CD4-positive, alpha-beta T cell treated with Interleukin-15 for 1 hour (primary cell): ENCODE measurements at places on chromosomes 13 and 19.
A peak's percentile ranks its signal among the peaks of the same experiment; 100 is the strongest.

DNA sequence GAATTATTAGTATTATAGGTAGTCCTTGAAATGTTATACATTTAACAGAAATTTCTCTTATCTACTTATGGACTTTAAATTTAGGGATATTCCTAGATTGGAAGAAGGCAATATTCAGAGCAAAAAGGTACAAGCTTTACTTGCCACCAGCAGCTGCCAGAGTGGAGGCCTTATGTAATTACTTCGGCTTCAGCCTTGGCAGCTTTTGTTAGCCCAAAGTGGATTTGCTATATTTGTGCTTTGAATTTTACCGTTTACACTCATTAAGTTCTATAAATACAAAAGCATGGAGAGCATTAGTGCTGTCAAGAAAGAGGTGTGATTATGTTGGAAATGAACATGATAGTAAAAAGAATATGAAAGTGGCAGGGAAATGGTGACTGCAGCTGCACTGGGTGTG lies 319.9 kb downstream of the ATP8A2 start:
- DNase-seq, result no peak

DNA sequence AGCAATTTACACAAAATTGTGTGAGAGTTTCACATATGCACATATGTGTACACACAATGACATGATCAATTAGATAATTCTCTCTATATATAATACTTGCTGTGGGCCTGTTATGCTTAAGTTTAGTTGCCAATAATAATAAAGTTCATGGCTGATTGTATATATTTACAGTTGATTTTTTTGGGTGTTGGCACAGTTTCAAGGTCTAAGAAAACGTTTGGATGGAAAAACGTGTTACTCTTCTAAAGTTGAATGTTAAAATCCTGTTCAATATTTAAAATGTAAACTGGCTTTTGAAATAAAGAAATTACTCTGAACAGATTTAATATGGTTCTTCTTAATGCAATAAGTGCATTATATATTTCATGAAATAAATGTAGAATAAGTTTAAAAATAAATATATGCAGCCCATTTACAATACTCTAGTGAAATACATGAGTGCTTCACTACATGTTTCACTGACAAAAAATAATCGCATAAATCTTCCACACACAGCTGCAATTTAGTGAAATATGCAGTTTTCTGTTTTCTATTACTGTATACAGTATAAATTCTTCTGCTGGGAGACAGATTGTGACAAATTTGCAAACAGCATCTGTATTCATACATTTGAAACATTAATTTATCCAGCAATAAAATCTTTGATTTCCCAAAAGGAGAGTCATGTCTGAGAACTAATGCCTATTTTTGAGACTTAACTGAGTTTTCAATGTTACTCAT lies 586.9 kb upstream of the KLHL1 start:
- no peak for DNase-seq

GRCh38 chr19:6662702-6663101 lies 7.3 kb downstream of the TNFSF14 start:
- DNase-seq, result no peak

- DNase-seq, result no peak
Measured at GRCh38 chr13:21123956-21124355, 52.4 kb downstream of the SKA3 start.

DNA sequence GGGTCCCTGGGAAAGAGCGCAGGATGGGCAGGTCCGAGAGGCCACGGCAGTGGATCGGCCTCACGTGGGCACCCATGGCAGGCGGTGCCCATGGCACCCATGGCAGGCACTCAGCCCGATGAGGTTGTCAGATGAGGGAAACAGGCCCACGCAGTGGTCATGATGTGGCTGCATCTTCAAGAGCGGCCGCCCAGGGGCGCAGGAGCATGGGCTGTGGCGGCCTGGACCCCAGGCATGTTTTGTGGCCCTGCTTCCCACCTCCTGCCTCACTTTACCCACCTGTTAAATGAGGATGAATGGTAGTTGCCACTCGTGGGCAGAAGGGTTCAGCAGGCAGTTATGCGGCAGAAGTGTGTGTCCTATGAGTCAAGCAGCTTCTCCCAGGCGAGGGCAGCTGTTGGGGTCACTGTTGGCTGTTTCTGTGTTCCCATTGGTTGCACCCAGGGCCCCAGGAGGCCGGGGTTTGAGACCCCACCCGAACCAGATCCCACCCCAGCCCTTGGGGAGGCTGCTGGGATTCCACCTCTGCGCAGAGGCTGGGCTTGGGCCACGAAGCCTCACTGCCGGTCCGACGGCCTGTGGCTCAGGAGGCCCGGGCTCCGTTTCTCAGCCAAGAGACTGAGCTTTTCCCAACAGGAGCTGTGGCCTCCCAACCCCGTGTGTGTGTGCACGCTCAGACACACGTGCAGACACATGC lies 30.0 kb downstream of the CSNK1G2 start:
- DNase-seq, result no peak

- no peak for DNase-seq
Measured at GRCh38 chr13:74794147-74794546, 659.9 kb upstream of the KLF12 start.

- DNase-seq, result no peak
Measured at GRCh38 chr13:111247552-111247951, 72.9 kb upstream of the TEX29 start.

- no peak for DNase-seq
Measured at GRCh38 chr13:76826527-76826926, 59.7 kb downstream of the KCTD12 start.

DNA sequence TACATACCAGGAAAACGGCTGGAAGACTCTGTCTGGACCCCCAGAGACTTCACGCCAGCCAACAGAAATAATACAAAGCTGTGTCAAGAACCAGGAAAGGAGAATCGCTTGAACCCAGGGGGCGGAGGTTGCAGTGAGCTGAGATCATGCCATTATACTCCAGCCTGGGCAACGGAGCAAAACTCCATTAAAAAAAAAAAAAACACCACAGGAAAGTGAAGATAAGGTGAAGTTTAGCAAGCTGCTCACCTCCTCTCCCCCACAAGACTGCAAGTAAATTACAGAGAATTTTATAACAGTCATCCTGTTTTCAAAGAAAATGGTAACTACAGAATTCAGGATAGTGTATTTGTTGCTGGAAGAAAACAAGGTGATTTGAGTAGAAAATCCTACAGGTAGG lies 984 bp upstream of the OR7G1 start:
- no peak for DNase-seq

DNA sequence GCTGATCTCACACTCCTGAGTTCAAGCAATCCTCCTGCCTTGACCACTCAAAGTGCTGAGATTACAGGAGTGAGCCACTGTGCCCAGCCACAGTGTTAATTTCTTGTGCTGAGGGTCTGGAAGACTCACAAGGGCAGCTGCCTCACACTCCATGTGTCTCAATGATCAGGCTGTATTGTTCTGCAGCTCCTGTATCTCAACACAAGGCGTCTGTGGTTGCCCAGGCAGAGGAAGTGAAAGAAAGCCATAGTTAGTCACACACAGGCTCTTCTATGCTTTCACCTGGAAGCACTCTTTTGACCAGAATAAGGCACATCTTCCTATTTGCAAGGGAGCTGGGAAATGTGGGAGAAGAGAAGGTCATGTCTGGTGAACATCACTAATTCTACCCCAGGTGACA lies 107.3 kb upstream of the ZNF507 start:
- no peak for DNase-seq

DNA sequence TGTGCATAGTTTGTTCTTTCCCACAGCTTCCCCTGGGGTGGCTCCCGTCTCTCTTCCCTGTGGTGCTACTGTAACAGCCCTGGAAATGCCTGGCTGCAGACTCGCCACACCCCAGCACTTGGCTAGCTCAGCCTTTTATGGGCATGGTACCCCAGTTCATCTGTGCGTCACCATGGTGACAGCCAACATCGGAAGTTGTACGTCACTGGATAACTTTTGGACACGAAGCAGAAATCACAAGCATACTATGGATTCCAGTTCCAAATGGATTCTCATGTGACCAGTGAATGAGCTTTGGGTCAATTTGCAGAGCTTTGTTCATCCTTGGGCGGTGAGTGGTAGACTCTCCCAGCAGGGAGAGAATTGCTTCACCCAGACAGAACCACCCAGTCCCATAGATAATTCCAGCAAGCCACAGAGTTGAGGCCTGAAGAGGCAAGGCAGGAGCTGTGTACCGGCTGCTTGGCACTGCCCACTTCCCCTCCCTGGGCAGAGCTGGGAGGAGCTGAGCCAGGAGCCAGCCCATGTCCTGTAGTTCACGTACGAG lies 54.4 kb downstream of the COL4A2 start:
- no peak for DNase-seq

DNA sequence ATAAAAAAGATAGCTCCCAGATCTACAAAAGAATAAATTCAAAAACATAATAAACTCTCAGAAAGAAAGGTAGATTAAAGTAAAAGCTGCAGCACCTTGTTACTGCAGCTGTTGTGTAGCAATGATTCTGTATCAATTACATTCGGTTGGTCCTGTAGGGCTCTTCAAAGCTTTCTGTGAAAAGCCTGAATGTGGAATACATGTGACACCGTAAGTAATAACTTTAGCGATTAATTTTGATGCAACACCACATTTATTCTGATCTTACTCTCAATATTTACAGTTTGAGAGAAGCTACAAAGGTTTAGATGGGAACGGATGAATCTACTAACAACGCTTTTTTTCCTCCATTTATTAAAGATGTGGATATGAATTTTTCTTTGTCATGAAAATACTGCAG lies 279.2 kb downstream of the DACH1 start:
- DNase-seq, result no peak

DNA sequence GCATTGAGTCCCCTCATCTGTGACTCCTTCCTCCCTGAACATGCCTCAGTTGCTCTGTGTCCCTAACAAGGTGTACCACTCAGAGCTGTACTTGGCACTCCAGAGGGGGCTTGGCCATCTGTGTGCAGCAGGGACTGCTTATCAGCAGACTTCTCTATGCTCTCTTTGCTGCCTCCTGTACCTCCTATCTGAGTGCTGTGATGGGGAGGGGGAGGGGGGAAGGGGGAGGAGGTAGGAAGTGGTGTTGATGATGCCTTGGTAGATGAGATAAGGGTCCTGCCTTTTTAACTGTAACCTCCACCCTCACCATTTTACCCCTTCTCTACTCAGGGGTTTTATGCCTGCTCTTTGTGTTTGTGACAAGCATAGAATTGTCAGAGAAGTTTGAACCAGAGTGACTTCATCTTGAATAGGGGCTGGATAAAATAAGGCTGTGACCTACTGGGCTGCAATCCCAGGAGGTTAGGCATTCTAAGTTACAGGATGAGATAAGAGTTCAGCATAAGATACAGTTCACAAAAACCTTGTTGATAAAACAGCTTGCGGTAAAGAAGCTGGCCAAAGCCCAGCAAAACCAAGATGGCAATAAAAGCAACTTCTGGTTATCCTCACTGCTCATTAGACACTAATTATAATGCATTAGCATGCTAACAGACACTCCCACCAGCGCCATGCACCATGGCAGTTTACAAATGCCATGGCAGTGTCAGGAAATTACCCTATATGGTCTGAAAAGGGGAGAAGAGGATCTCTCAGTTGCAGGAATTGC lies 13.2 kb downstream of the PCDH8 start:
- no peak for DNase-seq

DNA sequence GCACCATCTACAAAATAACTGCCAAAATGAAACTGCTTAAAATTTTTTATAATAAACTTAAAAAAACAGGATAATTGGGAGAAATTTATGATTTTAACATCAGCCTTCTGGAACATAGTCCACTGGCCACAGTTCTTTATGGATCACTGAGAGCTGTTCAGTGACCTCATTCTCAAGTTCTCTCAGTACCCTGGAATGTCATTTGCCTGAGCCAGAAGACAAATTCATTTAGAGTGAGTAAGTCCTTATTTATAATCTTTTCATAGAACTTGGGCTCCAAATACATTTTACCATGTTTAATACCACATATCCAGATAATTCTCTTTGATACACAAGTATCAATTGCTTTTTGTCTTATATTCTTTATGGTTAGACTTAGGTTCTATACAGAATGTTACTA lies 87.6 kb downstream of the CAB39L start:
- no peak for DNase-seq

DNA sequence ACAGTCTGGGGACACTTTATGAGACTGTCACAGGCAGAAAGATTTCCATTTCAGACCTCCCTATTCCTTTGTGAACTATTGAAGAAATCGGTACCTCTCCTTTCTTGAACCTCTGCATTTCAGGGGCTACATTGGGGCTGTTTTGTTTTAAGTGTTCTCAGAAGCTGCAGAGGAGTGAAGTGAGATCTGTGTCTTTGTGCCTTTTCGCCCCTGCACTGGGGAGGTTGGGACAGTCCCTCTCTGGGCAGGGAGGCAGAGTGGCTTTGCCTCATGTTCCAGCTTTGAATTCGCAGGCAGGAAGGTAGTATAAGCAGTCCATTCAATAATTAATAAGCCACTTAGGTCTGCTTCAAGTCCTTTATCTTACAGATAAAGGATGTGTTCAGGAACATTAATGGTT lies 9.5 kb upstream of the AMER2 start:
- no peak for DNase-seq

DNA sequence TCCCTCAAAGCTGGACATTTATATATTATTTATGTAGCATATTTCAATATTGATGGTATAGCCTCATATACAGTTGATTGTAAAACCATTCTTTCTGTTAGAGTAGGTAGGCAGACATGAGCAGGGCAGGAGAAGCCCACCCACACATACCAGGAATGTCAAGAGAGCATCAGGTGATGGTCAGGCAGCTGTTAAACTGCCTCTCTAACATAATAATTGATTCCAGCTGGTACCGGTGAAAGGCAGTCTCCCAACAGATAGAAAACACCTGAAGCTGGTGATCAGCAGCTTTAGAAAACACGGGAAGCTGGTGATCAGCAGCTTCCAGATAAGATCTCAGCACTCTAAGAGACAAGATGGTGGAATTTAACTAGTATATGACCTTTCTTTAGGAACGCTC lies 132.9 kb downstream of the SLITRK6 start:
- DNase-seq, result no peak

DNA sequence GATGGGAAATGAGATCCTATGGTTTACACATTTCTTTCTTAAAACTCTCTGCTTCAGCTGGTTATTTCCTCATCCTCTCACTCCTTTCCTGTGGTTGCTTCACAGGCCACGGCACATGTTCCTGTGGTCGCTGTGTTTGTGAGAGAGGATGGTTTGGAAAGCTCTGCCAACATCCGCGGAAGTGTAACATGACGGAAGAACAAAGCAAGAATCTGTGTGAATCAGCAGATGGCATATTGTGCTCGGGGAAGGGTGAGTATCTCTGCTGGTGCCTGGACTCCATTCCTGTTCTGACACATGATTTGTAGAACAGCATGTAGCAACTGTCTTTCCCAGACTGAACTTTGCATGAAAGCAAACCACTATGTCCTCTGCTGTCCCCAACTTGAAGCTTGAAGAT lies 254.2 kb downstream of the ITGBL1 start:
- DNase-seq, result peak; percentile 16

DNA sequence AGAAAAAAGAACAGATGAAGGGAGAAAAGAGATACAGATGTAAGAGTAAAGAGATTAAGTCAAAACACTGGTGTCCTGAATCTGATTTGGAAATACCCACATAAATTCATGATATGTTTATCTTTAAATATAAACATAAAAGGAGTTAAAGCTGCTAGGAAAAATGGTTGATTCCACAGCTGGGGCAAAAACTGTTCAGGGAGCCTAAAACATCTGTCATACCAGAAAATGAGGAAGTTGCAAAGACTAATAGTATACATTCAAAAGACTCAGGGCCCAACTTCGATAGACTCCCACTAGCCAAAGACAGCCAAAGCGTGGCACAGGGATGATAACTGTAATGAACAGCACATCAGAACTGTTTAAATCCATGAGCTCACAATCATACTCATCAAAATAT lies 62.0 kb downstream of the ABCC4 start:
- no peak for DNase-seq

- DNase-seq, result peak; percentile 23
Measured at GRCh38 chr13:95707442-95708390, 30.8 kb downstream of the DNAJC3 start.

GRCh38 chr13:108350579-108350978 lies 81.1 kb downstream of the TNFSF13B start:
- no peak for DNase-seq
